ENCODE measurements at places on chromosomes 5 and 9.

- no peak for DNase-seq
Observed at GRCh38 chr5:139688088-139688702, 40.0 kb downstream of the CXXC5 start.

DNA sequence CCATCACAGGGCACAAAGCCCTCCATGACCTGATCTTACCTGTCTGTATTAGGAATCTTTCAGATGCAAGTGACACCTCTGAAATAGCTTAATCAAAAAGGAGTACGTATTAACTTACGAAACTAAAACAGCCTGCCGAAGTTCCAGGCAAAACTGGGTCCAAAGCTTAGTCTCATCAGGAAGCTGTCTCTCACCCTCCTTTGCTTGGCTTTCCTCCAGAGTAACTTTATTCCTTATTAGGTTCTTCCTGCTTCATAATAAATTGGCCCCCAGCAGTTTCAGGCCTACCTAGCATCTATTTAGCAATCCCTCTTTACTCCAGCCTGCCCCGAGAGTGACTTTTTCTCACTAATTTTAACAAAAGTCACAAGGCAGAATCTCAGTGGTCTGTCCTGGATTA is 58.4 kb upstream of the STK32A start:
- DNase-seq, result no peak

- DNase-seq, result no peak
Observed at GRCh38 chr5:171462928-171463861, 43.7 kb downstream of the FGF18 start.

DNA sequence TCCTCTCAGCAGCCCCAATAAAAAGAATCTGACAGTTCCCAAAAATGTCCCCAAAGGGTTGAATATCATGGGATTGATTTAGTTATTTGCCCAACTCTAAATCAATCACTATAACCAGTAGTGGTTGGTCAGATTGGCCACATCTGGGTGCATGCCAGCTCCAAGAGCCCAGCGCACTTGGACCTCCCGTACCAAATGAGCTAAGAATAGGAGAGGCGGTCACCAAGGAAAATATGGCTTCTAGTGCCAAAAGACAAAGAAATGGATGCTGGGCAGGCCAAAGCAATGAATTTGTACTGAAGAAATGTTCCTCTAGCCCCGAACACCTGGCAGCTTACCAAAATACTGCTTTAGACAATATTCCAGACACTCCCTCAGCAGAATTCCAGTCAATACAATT is 80.3 kb downstream of the RCL1 start:
- DNase-seq, result no peak

- DNase-seq, result no peak
Observed at GRCh38 chr5:176342158-176342483, 19.4 kb downstream of the KIAA1191 start.

GRCh38 chr9:81074221-81074620 is 615.1 kb downstream of the TLE1 start:
- DNase-seq, result no peak

DNA sequence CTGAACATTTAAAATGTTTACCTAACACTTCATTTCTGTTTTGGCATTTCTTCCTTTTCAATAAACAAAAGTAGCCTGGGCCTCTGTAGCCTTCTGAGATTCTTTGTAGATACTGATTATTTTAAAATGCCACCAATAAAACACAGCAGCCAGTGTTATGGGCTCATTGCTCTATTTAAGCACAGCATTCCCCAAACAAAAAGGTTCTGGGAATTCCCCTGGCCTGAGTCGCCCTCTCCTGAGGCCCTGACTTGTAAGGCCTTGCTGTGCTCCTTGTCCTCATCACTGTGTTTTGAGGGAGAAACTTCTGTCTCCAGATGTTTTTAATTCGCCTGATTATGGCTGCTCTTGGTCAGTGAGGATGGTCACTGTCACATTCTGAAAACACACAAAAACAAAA is 33.0 kb upstream of the CTXN3 start:
- DNase-seq, result no peak

DNA sequence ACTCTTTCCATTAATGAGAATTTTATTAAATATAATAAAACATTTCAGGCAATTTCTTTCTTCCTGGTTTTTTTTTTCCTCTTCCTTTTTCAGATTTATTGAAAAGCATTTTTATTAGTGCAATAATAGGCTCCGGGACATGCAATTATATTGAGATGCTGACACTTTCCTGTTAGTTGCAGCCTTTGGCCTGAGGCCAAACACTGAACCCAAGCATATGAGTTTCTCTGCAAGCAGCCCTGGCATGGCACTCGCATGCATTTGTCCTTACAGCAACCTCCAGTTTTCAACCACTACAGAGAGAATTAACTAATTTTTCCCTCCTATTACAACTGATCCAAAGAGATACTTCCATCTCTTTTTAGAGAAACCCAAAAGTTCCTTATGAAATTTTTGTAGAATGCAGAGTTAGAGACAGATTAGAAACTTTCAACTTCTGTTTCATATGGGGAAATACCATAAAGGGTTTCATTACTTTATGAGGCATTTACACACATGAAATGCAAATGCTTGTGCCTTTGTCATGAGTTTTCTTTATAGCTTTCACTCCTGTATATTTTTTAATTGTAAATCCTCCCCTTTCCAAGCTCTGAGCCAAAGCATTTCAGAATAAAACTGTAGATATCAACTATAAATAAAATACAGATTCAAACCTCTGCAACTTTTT is 183.0 kb downstream of the CETN3 start:
- DNase-seq, result no peak

DNA sequence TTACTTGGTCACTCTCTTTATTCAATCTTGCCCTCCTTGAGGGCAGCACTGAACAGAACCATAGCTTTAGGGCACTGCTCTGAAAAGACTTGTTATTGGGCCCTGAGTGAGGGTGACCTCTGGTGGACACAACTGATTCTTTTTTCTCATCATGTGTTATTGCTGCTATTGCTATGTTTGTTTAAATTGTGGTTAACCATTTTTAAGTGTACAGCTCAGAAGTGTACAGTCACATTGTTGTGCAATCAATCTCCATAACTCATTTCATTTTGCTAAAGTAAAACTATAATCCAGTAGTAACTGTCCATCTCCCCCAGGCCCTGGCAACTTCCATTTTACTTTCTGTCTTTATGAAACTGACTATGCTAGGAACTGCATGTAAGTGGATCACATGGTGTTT is 351.1 kb upstream of the RIOK2 start:
- DNase-seq, result peak; percentile 27

DNA sequence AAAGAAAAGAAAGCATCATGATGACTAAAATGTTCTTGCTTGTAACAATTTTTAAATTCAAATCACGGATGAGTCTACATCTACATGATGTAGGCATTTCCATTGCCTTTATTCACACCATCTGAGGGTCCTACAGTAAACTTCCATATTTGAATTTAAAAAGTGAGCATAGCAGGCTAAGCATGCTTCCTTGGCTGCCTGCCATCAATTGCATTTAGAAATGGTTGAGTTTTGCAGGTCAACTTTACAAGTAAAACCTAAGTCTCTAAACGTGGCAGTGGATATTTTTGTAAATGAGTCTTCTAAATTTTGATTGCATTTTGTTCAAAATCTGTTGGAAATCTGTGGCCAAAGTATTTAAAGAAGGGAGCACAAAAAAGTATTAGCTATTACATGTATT is 136.5 kb upstream of the PTCH1 start:
- DNase-seq, result no peak

GRCh38 chr9:125795970-125796596 is 48.9 kb downstream of the PBX3 start:
- DNase-seq, result no peak

GRCh38 chr5:140596321-140596741 is 31.7 kb downstream of the SLC35A4 start:
- DNase-seq, result no peak

DNA sequence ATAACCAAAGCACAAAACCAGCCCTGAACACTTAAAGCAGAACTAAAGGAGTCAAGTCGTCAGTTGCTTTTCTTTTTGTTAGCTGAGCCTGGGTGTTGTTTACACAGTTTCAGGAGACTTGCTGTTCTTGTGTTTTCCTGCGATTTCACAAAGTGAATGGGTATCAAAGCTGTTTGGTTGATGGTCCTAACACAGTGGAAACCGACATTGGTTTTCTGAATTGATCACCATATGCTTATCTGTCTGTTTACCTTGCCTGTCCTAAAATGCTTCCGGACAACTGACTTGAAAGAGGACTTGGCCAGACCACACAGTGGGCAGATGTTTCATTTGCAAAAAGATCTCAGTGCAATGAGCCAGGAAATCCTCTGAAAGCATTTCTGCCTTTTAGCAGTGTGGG is 676.4 kb downstream of the PRELID2 start:
- no peak for DNase-seq

All from DND-41 (cell line).